ENCODE measurements at places on chromosomes 6 and 20.
A peak's percentile ranks its signal among the peaks of the same experiment; 100 is the strongest.

DNA sequence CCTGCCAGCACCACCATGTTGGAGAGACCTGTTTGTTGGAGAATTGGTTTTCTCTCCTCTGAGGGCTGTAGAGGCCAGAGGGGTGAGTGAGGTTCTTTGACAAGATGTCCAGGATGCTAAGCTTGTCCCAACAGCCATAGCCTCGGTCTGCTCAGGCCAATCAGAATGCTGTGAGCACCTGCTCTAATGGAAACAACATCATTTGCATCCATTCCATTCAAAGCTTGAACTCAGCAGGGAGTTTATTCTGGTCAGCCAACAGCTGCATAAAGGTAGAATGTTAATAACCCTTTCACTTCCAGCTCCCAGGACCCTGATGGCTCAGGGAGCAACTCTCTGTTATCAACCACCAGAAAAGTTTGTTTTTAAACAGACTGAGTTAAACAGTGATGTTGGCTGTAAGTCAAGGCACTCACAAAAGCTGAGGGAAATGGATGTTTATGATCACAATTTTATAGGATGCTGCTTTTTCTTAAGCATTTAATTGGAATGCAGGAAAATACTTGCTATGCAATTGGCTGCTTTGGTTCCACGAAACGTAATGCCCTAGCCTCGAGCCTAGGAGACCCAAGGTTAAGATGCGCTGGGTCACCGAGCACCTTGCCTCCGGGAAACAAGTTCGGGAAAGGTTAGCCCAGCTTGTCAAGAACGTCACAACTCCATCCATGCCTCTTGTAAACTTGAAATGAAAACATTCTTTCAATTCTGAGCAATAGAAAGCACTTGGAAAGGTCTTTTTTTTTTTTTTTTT lies 155.2 kb downstream of the NFATC2 start:
- DNase-seq = no peak

GRCh38 chr20:5172167-5172601 lies 45.4 kb downstream of the CDS2 start:
- no peak for DNase-seq

GRCh38 chr20:58579069-58579818 lies 64.0 kb upstream of the APCDD1L start:
- no peak for DNase-seq

- DNase-seq = no peak
Measured at GRCh38 chr6:148143771-148144170, 198.9 kb upstream of the SASH1 start.

DNA sequence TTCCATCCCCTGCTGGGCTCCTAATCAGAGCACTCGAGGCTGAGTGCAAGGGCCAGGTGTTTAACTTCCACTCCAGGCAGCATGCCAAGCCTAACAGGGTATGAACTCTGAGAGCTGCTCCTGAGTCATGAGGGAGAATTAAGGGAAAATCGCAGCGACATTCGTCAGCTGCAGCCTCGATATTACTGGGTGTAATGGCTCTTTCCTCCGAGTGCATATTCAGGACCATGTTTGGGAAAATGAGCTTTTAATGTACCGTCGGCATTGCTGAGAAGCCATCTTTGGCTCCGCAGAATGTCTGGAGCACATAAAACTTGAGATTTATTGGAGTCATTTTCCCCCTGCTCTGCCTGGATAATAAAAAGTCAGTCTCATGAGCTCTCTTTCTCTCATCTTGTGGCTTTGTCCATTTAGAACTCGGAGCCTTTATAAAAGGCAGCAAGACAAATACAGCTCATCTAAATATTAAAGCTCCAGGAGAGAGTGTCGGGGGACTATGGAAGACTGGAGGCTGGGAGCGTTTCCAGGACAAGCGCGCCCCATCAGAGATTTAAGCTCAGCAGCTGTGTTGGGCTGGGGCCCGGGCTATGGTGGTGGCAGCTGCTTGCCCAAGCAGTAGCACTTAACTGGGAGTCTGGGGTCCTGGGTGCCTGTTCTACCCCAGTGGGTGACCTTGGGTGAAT lies 103.7 kb downstream of the TOX2 start:
- no peak for DNase-seq

DNA sequence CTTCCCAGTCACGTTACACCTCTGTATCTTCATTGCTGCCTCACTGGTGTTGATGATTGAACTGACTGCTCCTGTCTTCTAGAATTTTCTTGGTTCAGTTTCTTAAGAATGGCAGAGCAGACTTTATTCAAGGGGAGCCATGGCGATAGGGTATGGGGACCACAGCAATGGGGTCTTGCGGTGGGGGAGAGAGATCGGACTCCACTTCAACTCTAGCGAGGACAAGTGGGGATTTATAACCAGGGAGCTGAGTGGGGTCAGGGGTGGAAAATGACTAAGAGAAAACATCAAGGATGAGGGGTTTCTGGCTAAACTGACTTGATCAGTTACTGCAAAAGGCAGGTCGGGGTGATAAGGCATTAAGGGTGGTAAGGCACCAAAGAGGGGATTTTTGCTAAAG lies 156.4 kb downstream of the CD83 start:
- no peak for DNase-seq

GRCh38 chr6:73579851-73580246 lies 59.0 kb upstream of the EEF1A1 start:
- peak; percentile 26 for DNase-seq

DNA sequence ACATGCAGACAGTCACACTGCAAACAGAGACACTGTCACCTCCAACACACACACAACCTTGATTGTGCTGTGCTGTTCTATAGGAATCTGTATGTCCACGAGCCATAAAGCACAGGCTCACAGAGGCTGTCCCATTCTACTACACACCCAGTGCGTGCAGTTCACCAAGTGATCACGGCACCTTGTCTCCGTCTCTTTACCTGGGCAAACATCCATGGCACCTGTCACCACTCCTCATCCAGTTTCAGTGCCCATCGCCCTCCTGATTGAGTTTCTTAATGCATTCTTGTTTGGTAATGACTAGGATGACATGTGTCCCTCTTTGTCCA lies 65.8 kb upstream of the STMND1 start:
- DNase-seq = no peak

GRCh38 chr20:56656632-56657031 lies 27.5 kb downstream of the TFAP2C start:
- no peak for DNase-seq

GRCh38 chr6:105810105-105810921 lies 275.8 kb upstream of the PRDM1 start:
- DNase-seq = peak; percentile 92

- no peak for DNase-seq
Measured at GRCh38 chr6:152716322-152716721, 18.6 kb downstream of the MYCT1 start.

- DNase-seq = peak; percentile 48
Measured at GRCh38 chr6:89311853-89312531, 3.1 kb downstream of the GABRR2 start.
